ENCODE measurements at places on chromosomes 16 and 17. TPM values are rescaled to one million over a fixed set of nuclear protein-coding genes. Genes with fewer than 3 reads are reported as not detected.

IST1 gene
- 225 TPM for total RNA-seq

NPLOC4 gene
- total RNA-seq, result 79.4 TPM

USP6 gene
- 0.09 TPM for total RNA-seq

DNA sequence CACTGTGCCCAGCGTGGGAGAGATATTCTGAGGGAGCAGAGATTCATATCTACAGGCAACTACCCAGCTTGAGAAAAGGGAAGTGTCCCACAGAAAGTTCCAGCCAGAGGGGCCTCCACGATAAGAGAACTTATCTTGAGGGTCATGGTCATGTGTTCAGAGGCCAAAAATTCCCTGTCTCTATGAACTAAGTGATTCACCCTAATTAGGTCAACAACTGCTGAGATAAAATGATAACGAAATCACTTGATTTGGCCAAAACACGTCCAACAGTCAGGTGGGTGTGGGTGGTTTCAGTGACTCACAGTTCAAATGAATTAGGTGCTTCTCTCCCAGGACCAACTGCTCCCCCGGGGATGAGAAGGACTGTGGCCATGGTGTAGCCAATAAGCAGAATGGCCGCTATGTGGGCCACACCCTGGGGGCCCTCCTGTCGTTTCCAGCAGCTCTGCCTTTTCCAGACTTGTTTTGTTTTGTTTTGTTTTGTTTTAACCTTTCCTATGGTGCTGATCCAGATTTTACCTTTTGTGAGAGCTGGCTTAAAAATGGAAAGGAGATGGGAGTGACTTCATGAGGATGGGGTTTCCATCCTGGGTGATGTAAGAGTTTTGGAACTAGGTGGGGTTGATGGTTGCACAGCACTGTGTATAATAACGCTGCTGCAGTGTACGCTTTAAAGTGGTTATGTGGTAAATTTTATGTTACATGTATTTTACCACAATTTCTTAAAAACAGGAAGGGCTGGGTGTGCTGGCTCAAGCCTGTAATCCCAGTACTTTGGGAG is 8.7 kb downstream of the DNAI2 start:
- DNase-seq, result no peak

GRCh38 chr16:52436339-52437276 is 110.3 kb downstream of the TOX3 start:
- DNase-seq, result no peak

GRCh38 chr16:12257926-12258561 is 281.5 kb downstream of the SNX29 start:
- no peak for DNase-seq

- DNase-seq, result peak; percentile 22
Observed at GRCh38 chr16:86740906-86741799, 162.8 kb downstream of the FOXL1 start.

DNA sequence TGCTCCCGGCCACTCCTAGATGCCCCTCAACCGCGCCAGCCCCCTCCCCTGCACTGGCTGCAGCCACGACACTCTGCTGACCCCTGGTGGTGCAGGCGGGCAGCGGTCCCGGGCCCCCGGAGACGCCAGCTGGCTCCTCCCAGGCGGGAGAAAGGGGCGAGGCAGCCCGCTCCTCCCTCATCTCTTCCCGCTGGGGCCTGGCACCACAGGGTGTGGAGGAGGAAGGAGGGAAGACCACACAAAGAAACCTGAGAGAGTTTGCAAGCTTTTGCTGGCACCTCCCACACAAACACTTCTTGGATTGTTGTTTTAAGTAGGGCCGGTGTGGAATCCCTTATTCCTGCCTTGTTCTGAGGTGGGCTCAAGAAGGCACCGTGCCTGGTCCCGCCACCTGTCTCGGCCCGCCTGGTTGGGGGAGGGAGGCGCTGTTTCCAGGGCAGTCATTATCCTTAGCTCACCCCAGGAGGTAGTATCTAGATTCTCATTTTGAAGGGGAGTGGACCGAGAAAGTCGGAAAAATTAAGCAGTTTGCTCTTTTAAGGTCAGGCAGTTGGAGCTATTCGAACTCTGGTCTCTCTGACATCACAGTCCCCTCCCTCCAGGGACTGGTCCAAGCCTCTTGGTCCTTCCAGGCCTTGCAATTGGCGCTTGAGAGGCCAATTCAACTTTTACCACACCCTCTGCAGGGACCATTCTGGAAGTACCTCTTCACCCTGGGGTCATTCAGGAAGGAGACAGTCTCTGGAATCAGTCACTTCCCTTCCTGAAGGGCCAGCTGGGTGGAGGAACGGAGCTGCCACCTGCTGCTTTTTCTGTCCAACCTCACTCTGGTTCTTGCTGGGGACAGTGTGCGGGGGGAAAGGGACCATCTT is 959 bp upstream of the ANKRD13B start:
- peak; percentile 88 for DNase-seq

DNA sequence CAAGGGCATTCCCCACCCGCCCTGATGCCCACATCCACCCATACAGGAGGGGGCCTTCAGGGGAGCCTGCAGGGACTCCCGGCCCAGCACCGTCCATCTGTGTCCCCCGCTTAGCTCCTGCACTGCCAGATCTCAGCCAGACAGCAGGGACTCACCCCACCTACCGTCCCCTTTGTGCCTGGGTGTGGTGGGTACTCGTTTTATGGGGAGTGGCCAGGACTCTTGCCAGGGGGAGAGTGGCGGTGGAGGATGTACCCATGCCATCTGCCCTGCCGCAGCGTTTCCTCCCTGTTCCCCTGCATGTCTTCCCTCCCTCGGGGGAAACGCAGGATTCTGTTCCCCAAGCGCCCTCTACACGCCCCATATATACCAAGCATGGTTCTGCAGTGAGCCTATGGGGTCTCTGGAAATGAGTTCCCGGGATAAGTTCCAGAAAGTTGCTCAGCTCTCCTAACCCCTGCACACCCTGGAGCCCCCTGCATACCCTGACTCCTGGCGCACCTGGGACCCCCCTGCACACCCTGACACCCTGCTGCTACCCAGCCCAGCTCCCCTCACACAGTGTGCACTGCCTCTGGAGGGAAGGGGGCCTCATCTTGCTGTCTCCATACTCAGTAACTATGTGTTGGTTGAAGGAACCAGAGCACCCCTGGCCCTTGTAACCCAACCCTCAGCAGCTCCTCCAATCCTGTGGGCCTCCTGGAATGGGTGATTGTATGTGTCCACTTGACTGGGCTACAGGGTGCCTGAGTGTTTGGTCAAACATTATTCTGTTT is 4.2 kb upstream of the MAFG start:
- no peak for DNase-seq

GRCh38 chr16:8808613-8809353 is 11.1 kb downstream of the PMM2 start:
- no peak for DNase-seq

DNA sequence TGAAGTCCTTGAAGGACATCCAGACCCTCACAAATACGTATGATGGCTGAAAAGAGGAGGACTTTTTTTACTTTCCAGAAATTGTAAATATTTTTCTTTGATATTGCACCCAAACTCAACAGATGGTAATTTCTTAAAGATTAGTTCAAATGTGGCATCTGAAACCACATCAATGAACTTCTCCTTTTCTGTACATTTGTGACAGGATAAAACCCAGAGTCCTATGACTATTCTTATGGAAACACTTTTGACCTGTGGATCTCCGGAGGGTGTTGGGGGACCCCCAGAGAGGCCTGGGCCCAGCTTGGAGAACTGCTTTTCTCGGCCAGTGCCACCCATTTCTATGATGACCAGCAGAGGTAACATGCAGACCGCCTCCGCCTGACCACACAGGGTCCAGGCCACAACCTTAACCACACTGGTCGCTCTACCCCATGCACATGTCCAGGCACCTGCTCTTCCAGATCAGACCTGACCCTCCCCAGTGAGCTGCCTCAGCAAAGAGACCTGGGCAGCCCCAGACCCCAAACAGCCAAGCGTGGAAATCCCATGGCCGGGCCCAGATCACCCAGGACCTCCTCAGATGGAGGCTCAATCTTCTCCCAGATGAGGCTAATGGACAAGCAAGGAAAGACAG is 22.7 kb downstream of the RPH3AL start:
- no peak for DNase-seq

- no peak for DNase-seq
Observed at GRCh38 chr16:14427371-14427948, 202.6 kb downstream of the PARN start.

GRCh38 chr17:75114552-75115314 is 5.0 kb downstream of the ARMC7 start:
- DNase-seq, result no peak

DNA sequence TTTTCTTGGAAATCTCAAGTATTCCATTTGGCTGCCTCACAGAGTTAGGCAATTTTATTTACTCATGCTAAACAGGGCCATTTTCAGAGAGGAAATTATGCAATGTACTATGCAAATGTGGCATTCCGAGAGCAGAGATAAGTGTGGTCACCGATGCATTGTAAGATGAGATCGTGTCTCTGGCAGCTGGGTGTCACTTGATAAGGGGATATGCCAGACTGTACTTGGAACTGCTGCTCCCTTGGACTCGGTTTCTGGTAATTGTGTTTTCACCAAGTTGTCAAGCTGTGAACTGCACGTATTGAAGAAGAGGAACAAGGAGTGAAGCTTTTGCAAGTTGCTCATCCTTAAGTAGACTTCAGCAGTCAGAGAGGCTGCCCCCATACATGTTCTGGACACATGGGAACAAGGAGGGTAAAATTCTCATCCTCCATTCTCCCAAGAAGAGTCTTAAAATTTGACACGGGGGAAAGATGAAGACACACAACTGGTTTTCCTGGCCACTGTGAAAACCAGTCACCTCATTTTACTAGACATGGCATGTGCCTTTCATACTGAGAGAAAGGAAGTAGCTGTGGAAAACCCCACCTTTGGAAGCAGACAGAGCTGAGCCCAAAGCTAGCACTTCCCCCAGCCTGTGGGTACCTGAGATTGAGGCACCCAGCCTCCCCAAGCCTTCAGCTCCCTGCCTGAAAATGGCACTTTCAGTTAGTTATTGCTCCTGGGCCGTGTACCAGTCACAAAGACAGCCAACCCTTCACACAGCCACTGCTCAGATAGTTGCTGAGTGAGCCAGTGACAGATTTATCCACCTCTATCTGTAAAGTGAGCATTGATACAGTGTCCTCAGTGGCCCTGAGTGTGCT is 150.7 kb downstream of the SOCS1 start:
- peak; percentile 42 for DNase-seq

- no peak for DNase-seq
Observed at GRCh38 chr16:56594292-56594619, 4.9 kb downstream of the MT3 start.

DNA sequence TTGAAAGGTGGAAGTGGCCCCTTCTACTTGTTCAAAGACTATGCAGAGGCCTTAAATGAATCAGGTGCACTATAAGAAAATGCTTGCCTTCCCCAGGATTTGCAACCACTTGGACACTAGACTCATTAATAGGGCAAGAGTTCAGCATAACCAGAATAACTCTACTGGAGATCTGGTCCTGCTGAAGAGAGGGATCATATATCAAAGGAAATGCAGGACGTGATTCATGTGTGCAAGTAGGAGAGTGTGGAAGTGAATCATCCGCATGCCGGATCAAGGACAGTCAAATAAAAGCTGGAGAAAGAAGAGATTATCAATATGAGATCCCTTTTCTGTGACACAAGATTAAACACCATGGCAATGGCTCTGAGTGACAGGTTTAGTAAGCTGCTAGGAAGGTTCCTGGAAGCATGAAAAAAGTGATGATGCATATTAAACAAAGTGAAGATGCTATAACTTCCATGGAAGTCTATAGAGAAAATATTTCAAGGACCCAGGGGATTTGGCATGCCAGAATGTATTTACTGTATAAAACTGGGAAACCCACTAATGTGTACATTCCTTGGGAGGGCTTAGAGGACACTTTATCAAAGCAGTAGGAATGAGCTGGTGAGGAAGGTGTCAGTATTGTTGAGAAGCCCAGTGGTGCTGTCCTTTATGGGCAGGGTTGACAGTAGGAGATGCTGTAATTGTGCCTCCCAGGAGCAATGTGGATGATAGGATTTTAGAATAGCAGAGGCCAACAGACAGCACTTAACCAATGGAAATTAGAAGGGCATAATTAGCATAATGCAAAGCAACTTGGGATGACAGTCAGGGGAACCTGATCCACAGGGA is 133.1 kb downstream of the ABCA8 start:
- DNase-seq, result no peak

GRCh38 chr17:64698725-64699124 is 36.6 kb upstream of the SMURF2 start:
- no peak for DNase-seq

GRCh38 chr16:86939609-86940008 is 361.3 kb downstream of the FOXL1 start:
- no peak for DNase-seq

All from mucosa of gallbladder (tissue), 1 donor.